ENCODE measurements at places on chromosomes 4 and X. TPM values are rescaled to one million over a fixed set of nuclear protein-coding genes. Genes with fewer than 3 reads are reported as not detected.
A peak's percentile ranks its signal among the peaks of the same experiment; 100 is the strongest.

Gene CENPVL2
- total RNA-seq, result not detected

- DNase-seq, result peak; percentile 97
Measured at GRCh38 chr4:92234393-92235176, 69.2 kb upstream of the GRID2 start.

DNA sequence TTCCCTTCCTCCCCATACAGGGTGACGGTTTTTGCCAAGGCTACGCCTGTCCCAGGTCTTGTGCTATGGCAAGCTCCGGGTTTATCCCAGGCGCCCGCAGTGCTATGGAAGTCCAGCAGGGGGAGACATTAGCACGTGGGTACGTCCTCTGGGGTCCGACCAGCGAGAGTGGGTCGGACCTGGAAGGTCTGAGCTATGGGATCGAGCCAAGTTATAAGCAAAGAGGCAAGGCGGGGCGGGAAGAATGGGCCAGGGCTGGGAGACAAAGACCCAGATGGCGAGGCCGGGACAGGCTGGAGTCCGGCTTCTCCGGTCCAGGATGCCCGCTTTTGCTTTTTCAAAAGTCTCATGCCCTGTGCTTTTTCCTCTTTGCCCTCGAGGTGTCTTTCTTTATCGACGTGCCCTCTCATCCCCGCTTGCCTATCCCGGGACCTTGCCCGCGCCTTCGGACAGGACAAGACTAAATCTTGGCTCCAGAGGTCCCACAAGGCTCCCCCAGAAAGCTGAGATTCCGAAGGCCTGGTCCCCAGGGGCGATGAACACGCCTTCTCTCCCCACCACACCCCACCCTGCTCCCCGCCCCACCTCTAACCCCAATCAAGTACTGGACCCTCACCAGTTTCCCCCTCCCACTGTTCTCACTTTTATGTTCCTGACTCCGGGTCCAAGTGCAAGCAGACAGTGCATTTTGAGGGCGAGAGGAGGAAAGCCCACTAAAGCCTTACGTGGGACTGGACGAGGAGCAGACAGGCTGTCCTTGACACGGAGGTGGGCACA is 785 bp upstream of the EFNB1 start:
- DNase-seq, result peak; percentile 46

Gene PAGE5
- total RNA-seq, result not detected

Gene TGIF2LX
- not detected for total RNA-seq

DNA sequence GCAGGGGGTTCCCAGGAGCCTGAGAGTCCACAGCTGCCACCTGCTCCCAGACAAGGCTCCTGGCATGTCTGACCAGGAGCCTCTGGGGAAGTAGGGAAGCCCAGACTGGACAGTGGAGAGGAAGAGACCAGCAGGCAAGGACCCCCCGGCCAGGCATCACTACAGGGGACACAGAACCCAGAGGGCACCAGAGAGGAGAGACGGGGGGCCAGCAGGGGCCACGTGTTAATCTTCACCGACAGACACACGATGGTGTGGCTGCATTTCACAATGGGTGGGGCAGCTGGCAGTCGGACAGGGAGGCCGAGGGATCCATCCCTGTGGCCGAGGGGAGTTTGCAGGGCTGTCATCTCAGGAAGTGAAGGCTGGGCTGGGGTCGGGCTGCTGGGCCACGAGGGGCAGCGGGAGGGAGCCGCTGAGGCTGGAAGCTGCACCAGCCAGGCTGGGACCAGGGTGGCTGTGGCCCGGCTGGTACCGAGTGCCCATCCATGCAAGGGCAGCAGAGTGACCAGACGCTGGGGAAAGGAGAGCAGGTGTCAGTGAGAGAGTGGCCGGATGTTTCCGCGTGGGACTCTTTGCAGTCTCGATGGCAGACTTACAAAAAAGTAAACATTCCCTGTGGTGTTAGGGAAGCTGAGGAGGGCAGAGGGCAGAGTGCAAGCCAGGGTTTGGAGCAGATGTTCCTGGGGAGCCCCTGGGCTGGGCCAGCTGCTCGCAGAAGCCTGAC is 4.7 kb downstream of the PDE6B start:
- no peak for DNase-seq

GRCh38 chr4:76767983-76768382 is 130.0 kb downstream of the SOWAHB start:
- DNase-seq, result no peak

Gene CYP2U1
- total RNA-seq, result 11.8 TPM

- no peak for DNase-seq
Measured at GRCh38 chr4:175351473-175351872, 433.3 kb downstream of the ADAM29 start.

- DNase-seq, result no peak
Measured at GRCh38 chr4:24686866-24687692, 102.7 kb upstream of the DHX15 start.

- no peak for DNase-seq
Measured at GRCh38 chrX:154779261-154779660, 16.6 kb downstream of the DKC1 start.

DNA sequence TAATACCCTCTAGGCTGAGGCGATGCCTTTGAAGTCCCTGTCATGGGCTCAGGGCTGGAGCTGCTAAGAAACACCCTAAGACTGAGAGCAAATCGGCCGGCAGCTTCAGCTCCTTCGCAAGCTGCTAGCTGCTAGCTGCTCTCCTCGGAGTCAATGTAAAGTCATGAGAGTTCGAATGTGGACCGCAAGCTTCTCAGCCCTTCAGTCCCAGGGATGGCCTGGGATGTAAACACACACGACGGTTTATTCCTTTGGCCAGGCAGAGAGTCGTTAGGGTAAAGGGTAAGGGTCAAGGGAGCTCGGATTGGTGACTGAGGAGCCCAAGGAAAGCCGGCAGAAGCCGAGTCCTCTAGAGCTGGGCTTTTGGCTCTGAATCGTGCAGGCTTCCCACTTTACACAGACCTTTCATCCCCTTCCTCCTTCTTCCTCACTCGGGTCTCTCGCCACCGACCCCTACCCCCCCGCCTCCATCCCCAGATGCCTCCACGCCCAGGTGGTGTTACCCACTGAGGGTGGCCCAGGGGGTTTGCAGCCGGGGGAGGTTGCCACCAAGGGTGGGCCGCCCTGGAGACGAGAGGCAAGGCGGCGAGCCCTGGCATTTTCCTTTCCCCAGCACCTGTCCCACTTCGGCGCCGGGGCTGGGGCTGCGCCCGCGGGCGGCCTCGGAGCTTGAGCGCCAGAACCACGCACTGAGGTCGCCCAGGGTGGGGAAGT is 3.1 kb upstream of the BCORL1 start:
- no peak for DNase-seq

Gene GC
- not detected for total RNA-seq

GRCh38 chr4:37767546-37767945 is 58.9 kb upstream of the PGM2 start:
- DNase-seq, result peak; percentile 71

DNA sequence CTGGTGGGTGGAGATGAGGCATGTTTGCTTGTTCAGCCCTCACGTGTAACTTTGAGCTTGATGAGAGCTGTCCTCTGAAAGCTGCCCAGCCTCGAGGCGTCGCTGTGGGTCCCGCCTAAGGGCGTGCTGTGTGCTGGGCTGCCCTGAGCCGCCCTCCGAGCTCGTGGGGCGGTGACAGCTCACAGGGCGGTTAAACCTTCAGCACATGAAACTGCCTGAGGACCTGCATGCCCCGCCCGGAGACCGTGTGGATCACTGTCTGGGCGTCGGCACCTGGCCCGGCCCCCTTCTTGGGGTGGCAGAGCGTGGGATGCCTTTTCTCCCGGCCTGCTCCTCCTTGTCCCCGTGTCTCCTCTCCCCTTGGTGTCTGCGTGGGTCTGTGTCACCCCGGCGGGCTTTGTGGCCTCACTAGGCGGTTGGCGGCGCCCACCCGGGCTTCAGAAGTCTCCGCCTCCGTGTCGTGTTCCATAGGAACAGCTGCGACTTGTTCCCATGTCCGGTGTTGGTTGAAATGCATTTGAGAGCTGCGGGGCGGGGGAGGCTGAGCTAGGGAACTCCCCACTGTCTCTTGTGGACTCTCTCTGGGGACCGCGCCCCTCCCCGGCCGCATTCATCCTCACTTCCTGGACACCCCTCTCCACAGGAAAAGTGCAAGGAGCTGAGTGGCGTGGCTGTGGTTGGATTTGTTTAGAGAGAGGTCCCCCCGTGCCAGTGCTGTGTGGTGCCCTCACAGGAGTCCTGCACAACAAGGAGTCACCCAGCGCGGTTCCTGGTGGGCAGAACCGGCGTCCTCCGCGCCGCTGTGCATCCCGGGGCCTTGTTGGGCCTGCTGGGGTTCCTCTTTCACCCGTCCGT is 6.8 kb downstream of the AKAP17A start:
- DNase-seq, result no peak

DNA sequence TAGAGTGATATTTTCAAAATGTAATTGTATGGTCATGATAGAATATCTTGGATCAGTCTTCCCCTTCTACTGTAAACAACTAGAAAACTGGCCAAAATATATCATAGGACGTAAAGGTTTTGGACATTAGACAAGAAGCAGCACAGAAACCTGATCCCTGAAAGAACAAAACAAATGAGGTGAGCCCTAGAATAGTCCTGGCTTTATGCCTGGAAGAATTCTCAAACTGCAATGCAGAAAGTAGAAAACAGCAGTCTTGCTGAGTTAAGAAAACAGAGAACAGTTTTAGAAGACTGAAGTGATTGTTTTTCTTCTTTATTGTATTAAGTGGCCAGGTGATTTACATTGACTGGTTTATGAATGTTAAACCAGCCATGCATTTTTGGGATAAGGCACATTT is 19.5 kb downstream of the NSUN7 start:
- DNase-seq, result no peak

DNA sequence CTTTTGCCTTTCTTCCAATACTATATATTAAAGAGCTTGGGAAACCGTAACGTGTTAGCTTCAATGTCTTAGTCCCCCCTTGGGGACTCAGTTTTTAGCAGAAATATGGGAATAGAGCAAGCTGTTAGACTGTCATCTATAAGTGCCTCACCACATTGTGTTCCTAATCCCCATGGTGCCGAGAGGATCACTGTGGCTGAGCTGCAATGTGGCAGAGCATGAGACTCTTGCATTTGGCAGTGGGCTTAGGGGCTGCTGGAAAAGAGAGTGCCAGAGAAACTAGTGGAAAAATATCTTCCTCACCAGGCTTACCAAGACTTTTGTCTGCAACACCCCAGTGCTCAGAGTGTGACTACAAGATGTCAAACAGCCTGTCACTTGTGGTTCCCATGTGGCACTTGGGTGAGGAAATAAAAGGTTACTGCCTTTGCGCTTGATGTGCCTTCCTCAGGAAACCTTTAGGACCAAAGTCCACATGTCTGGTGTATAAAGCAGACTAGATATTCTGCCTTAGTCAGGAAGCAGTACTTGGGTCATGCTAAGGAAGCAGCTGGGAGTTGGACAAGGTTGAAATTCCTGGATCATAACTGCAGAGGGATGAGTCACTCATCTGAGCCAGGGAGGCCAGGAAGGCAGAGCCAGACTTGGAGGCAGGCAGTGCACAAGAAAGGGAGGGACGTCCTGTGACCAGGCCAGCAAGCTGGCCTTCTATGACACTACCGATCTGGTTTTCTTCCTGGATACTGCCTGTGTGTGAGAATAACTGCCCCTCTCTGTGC is 9.7 kb upstream of the MAGEA4 start:
- DNase-seq, result peak; percentile 70

Gene NPY1R
- total RNA-seq, result 21.1 TPM

DNA sequence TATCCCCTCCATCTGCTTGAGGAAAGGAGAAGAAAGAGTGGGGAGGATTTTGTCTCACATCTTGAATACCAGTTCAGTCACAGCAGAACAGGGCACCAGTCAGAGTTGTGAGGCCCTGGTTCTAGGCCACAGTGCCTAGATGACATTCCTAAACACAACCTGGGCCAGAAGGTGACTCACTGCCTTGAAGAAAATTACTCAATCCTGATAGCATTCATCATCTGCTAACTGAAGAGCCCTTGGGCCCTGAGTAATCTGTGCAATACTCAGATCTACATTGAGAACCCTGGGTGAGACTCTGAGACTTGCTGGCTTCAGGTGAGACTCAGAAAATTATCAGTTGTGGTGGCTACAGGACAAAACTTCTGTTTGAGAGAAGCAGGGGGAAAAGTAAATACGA is 20.5 kb upstream of the PRR32 start:
- peak; percentile 43 for DNase-seq

GRCh38 chr4:114012749-114013148 is 33.3 kb upstream of the ARSJ start:
- DNase-seq, result peak; percentile 15

- DNase-seq, result peak; percentile 90
Measured at GRCh38 chr4:101355767-101356702, 8.7 kb upstream of the PPP3CA start.

- peak; percentile 14 for DNase-seq
Measured at GRCh38 chrX:41827886-41828285, 95.5 kb downstream of the CASK start.

- DNase-seq, result no peak
Measured at GRCh38 chr4:7430368-7430964, 4.3 kb downstream of the PSAPL1 start.

Gene GALNTL6
- not detected for total RNA-seq

DNA sequence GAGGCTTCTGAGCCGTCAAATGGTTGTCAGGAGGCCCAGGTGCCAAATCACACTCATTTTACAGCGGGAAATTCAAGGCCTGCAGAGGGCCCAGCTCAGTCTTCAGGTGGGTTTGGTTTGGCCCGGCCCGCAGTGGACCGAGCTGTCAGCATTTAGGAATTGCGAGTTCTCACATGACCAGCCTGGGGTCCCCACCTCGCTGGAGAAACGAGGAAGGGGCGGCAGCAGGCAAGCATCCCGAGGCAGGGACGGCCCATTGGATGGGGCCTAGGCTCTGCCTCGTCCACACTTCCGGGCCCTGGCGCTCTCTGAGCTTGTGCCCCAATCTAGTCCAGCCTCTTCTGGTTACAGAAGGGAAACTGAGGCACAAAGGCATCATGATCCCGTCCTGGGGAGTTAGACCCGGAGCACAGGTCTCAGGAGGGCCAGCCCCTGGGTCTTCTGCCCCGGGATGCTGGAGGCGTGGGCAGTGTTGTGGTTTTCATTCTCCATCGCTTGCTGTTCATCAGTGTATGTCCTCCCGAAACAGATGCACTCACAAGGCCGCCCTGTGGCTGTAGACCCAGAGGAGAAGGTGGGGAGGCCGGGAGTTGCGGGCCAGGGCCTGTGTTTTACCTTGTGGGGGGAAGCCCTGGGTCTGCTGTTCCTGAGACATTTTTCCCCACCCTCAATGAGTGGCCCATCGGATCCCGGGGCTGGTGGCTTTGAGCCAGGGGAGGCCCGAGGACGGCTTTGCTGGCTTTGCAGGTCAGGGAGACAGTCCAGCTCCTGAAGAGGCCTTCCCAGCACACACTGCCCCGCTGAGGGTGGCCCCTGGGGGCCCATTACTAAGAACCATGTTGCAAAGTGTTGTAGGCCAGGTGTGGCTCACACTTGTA is 8.9 kb downstream of the PSAPL1 start:
- no peak for DNase-seq

- DNase-seq, result peak; percentile 58
Measured at GRCh38 chr4:101184668-101185067, 162.7 kb downstream of the PPP3CA start.

Data from renal cortical epithelial cell (primary cell).